ENCODE measurements at places on chromosomes 7 and 10.
A peak's percentile ranks its signal among the peaks of the same experiment; 100 is the strongest.

GRCh38 chr7:152872061-152872744, 112.7 kb downstream of the ACTR3B start:
- DNase-seq, result no peak

- DNase-seq, result no peak
Measured at GRCh38 chr10:113846036-113846435, 7.8 kb downstream of the DCLRE1A start.

DNA sequence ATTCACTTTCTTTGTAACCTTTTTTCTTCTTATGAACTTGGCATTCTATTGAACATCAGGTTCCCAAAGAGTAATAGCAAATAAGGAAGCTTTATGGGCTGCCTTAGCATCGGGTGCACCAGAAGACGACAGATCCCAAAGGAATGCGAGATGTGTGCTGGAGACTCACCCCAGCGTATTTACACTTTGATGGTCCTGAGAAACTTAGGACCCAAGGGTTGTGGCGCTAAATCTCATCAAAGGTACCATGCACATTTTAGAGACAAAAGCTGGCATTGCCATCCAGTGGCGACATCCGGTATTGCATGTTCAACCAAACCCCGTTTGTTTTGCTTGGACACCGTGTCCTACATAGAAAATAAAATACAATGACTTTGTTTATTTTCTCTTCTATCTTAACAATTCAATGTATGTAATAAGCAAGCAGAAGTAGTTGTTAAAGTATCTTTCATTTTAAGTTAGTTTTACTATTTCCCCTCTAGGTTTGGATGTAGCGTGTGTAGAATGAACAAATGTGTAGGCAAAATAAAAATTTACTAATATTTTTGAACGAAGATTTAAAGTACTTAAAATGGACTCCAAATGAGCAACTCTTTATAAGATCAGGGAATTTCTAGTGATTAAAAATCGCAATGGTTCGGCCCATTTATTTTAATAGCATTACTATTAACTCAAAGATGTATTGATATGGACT, 1154.8 kb downstream of the GATA3 start:
- DNase-seq, result peak; percentile 52

DNA sequence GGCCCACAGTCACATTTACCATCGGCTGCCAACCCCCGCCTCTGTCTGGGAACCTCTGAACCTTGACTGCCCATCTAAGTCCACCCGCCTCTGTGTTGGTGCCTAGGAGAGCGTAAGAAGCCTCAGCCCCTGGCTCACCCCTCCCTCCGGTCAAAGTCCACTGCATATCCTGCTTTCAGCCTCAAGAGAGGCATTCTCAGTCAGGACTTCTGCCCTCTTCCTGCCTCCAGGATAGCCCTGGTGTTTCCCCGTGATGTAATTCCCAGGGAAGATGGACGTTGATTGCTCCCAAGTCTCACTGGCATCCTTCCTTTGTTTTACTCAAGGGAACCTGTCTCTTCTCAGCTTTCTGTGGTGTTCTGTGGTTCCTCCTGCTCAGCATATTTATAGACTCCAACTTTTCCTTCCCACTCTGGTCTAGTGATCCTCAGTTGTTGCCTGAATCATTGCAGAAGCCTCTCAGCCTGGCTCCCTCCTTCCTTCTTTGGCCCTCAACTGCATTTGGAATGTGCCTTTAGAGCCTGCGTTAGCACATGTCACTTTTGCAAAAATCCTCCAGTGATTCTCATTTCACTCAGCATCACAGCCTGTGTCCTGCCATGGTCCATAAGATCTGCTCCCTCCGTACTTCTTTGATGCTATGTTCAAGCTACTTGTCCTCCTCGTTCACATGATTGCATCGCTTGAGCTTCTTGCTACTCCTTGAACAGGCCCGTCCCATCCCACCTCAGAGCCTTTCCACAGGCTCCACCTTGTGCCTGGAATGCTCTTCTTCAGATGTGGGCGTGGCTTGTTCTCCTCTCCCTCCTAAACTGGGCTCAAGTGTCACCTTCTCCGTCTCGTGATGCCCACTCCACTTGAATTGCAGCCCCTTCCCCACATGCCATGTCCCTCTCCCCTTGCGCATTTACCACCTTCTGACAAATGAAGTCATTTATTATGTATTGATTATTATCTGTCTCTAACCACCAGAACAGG, 124.2 kb downstream of the PLPP4 start:
- DNase-seq, result no peak

- DNase-seq, result no peak
Measured at GRCh38 chr7:27147199-27148030, at the start of gene HOXA6. Gene HOXA6 (minus strand): TSS chr7:27147774. CDS start chr7:27147749, 25 bp downstream.

DNA sequence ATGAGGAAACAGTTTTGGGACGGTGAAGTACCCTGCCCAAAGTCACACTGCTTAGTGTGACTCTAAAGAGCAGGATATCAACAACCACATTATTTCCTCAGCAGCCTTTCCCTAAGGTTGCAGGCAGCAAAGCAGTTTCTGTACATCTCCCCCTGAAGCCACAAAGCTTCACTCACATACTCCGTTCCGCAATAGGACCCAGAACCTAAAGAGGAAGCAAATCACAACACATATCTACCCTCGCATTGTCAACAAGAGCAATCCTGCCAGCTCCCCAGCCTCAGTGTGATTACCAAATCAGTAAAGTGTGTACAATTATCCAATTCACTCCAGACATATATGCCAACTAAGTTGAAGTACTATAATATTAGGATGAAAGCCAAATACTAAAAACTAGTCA, 30.8 kb downstream of the VAX1 start:
- DNase-seq, result no peak

DNA sequence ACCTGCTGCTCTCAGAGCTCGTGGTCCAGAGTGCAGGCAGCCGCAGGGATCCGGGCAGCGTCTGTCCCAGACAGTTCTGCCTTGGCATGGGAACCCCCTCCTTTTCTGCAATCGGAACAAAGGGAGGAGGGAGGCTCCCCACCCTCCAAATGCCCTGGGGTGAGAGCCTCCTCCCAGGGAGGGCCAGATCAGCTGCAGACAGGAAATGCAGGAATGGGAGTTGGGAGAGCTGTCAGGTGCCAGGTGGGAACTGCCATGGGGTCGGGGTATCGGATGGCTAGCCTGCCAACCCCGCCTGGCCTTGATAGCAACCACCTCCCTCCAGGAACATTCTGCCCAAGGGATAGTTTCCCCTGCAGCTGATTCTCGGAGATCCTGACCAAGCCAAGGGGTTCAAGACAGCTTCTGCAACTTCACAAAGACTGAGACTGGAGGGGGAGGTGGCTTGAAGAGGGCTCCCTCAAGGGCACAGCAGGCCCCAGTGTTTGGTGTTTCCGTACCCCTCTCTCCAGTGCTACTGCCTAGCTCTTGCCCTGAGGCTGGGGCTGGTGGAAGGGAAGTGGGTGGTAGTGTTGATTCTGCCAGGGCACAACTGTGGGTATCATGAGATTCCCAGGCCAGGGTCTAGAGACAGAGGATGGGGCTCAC, at the start of gene CALML5:
CALML5 (minus strand) TSS at position 78 of the 648 bp plus-strand sequence. CDS start 132 bp downstream, outside the sequence.
- no peak for DNase-seq

GRCh38 chr10:14304046-14304445, 26.7 kb downstream of the FRMD4A start:
- no peak for DNase-seq

GRCh38 chr10:61039868-61040267, 95.9 kb upstream of the RHOBTB1 start:
- no peak for DNase-seq

DNA sequence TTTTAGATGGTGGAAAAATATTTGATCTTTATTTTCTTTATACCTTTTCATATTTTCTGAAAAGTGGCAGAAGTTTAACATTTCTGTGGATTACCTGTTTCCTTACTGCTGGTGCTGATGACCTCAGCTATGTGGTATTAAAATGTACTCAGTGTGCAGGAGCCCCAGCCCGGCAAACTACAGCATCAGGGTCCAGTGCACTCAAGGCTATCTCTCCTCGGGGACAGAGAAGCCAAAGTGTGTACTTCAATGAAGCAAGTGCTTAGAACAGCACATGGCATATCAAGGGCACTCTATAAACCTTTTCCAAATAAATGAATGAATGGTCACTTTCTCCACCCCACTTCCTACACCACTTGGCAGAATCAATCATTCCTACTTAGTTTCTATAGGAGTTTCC, 111.8 kb downstream of the HIP1 start:
- DNase-seq, result no peak

- DNase-seq, result no peak
Measured at GRCh38 chr7:52691257-52691656, 344.2 kb upstream of the POM121L12 start.

GRCh38 chr7:144527051-144527471, 123.6 kb upstream of the NOBOX start:
- no peak for DNase-seq

GRCh38 chr7:83751217-83751616, 102.3 kb upstream of the SEMA3E start:
- no peak for DNase-seq

All from Jurkat, Clone E6-1 (cell line).